ENCODE measurements at places on chromosomes 12 and 14.

GRCh38 chr14:35342489-35343010 lies 50.4 kb downstream of the PSMA6 start:
- DNase-seq = no peak

DNA sequence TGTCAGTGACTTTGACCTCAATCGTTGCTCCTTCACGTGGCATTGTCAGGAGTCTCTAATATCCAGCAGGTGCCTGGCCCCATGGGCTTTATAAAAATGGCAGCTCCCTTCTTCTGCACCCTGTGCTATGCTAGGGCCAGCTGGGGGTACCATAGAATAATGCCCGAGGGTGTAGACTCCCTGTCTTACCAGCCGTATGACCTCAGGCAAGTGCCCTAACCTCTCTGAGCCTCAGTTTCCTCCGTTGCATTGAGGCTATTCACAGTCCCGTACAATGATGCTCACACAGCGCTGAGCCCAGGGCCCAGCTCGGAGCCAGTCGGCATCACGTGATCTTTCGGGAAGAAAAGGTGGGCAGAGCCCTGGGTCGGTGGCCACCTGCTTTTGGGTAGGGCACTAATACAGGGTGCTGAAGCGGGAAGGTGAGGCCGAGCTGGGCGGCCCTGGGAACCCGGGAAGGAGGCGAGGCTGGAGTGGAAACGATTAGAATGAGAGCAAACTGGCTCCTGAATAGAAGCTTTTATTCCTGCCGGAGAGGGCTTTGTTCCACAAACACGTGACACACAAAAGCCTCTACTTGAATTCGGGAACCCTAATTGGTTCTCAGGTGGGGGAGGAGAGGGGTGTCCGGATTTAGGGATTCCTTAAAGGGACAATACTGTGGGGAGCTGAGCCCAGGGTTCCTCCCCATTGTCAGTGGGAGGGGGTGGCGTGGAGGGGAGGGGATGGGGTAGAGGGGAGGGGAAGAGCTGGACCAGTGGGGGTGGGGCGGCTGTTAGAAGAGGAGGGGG lies 19.9 kb upstream of the MSI1 start:
- DNase-seq = no peak

DNA sequence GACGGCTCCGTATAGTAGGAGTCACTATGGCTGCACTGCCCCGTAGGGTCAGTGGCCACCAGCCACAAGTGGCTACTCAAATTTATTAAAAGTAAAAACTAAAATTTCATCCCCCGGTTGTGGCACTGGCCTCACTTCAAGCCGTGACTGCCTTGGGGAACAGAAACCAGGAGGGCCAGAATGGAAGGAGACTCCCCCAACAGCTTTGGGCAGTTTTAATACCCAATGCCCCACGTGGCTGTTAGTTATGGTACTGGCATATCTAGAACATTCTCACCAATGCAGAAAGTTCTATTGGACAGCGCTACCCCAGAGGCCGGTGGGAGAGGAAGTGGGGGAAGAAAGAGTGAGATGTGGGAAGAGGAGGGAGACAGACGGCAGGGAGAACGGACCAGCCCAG lies 6.2 kb downstream of the NCOR2 start:
- no peak for DNase-seq

GRCh38 chr14:93114068-93114710 lies 1.5 kb downstream of the ITPK1 start:
- no peak for DNase-seq

- DNase-seq = no peak
These were observed 22.1 kb downstream of the LGMN start for GRCh38 chr14:92726135-92726932.

GRCh38 chr14:24883576-24883975 lies 166.4 kb downstream of the STXBP6 start:
- DNase-seq = no peak

GRCh38 chr14:76261371-76261811 lies 109.7 kb downstream of the GPATCH2L start:
- DNase-seq = no peak

- DNase-seq = no peak
These were observed 100.2 kb upstream of the PARP11 start for GRCh38 chr12:3973269-3973884.

DNA sequence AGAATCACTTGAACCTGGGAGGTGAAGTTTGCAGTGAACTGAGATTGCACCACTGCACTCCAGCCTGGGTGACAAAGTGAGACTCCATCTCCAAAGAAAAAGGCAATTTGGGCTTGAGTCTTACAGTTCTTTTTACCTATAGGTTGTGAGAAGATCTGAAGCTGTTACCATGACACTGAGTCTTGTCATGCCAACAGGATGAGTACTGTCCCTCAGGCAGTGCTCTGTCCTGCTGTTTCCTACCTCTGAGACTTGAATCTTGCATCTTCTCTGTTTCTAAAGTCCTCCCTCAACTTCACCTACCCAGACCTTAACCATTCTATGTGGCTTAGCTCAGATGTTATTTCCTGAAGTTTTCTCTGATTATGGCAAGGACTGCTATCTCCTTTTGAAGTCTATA lies 400.8 kb upstream of the PRICKLE1 start:
- no peak for DNase-seq

- DNase-seq = no peak
These were observed 55.1 kb downstream of the BRMS1L start for GRCh38 chr14:35881280-35881679.

DNA sequence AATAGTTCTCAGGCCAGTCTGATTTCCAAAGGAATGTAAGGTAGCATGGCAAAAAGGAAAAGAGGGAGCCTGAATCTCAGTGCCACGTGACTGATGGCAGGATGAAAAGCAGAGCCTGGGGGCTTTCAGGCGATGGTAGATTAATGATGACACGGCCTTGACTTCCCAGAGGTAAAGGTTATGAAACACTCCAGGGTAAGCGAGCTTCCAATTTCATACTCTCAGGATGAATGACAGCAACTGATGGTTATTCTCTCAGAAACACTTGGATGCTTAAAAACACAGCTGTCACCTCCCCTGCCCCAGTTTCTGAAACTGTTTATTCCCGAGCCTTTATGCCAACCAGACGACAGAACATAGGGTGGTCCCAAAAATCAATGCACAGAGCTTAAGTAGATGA lies 28.8 kb downstream of the GDF11 start:
- DNase-seq = no peak

- no peak for DNase-seq
These were observed 2.2 kb downstream of the CDH24 start for GRCh38 chr14:23055147-23055550.

- DNase-seq = no peak
These were observed 129.4 kb downstream of the SCARB1 start for GRCh38 chr12:124734224-124734788.

DNA sequence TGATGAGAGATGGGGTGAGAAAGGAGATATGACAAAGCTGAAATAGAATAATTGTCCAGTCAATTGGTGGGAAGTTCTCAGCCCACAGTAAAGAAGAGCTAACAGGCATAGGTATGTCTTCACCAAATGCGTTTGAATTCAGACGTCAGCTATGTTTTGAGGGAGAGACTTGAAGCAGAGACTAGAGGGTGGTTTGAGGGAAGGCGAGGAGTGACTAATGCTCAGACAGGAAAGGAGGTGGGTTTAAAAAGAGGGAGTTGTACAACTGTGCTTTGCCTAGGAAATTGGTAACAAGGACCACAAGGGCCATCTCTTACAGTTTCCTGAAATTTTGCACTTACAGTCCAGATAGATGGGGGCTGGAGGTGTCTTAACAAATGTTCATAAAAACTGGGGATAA lies 6.4 kb downstream of the JKAMP start:
- no peak for DNase-seq

GRCh38 chr12:31589598-31589903 lies 1.4 kb downstream of the DENND5B start:
- peak; percentile 57 for DNase-seq
